ENCODE measurements at places on chromosomes 16 and 17.

DNA sequence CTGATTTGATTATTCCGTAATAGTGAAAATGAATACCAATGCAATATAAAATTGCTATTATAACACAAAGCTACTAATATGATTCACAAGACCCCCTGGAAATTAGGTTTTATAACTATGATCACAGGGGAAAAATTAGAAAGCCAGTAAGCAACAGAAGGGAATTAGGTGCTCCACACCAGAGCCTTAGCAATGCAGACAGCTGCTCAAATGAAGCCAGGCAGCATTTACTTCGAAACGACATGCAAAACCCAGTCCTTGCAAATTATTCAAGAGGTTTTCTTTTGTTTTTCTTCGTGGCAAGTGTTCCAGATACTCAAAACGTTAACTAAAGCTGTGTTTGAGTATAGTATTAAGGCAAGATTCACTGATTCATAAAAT, 47.9 kb downstream of the TOX3 start:
- no peak for DNase-seq

DNA sequence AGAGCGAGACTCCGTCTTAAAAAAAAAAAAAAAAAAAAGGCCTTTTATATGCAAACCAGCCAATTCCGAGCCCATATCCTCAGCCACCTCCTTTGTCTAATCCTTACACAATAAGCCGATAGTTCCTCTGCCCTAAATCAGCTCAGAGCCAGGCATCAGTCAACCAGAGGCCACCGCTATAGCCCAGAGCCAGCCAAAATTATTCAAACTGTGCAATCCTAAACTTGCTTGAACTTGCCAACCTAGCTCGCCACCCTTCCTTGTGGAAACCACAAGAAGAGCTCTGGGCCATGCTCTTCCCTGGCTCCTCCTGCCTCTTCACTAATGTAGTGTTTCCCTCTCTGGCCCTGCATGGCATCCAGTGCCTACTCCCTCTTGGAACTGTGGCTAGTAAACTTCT, 17.7 kb downstream of the ITGAL start:
- no peak for DNase-seq

DNA sequence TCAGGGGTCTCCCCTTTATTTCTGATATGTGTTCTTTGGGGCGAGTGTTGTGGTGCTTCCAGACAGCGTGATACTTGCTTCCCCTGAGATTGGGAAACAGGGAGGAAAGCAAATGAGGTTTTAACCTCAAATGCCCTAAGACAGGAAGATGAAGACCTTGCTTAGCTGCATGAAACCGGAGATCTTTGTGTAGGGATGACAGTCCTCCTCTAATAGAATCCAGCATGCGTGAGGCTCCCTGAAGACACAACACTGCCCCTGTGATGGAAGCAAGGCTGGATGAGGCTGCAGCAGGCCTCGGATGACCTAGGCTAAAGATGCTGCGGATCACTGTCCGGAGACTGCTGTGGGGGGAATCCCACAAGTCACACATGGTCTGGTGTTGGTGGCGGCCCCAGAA, 491.0 kb downstream of the CDH13 start:
- DNase-seq: no peak

GRCh38 chr16:79795556-79795955, 195.0 kb upstream of the MAF start:
- no peak for DNase-seq

DNA sequence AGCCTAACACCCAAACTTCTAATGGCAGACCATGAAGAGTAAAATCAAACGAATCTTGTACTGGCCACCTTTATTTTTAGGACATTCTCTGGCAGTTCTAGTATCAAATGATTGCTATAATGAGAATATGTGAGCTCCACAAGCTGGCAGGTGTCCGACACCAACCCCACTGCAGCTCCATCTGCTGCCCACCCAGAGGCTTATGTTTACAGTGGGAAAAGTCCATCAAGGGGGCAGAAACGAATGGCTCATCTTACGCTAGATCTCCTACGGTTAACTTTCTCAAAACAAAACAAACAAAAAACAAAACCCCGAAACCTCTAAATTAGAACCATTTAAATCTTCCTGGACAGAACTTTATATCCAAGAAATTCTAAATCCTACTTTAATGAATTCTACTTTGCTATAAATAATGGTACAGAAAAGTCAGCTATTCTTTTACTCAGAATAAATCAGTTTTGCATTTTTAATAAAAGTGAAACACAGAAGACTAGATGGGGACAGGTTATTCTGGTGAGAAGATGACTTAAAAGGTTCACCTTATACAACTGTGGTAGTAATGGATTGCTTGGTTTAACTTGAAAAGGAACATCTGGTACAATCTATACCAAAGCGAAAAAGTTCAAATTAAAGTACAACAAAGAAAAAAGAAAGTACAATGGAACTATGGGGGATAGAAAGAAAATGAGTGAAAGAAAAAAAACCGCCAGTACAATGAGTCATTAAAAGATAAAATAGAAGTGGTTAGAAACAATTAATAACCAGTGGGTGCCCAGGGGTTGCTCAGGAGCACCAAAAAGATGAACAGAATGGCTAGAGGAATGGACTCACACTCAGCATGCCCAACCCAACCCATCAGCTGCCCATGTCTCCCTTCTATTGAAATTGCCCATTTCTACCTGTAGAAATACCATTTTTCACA, 40.2 kb downstream of the GRB2 start:
- DNase-seq: no peak

GRCh38 chr17:72145962-72146361, 25.1 kb downstream of the SOX9 start:
- no peak for DNase-seq

DNA sequence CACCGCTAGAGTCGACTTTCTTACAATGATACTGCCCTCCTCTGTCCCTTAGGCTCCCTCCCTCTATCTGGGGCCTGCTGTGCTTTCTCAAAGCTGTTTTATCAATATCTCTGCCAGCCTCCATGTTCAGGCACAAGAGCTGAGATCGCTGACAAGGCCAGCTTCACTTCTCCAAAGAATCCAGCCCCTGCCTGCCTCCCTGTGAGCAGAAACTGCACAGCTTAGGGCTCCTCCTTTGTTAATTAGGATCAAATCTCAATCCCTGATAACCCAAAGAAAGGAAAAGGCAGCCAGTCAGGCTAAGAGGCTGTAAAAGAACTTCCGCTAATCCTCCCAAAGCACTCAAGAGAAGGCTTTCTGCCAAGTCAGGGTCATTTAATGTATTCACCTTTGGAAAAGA, 616.0 kb upstream of the CDH11 start:
- no peak for DNase-seq

DNA sequence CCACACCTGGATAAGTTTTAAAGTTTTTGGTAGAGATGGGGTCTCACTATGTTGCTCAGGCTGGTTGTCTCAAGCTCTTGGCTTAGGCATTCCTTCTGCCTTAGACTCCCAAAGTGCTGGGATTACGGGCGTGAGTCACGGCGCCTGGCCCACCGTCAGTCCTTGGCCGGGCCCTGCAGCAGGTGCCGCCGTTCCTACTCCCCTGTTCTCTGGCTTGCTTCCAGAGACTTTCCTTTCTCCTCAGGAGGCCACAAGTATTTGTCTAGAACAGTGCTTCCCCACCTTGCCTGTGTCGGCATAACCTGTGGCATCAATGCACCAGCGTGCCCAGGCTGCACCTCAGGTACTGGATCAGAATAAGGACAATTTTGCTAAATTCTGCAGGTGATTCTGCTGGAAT, 3.0 kb upstream of the MGAT5B start:
- no peak for DNase-seq

DNA sequence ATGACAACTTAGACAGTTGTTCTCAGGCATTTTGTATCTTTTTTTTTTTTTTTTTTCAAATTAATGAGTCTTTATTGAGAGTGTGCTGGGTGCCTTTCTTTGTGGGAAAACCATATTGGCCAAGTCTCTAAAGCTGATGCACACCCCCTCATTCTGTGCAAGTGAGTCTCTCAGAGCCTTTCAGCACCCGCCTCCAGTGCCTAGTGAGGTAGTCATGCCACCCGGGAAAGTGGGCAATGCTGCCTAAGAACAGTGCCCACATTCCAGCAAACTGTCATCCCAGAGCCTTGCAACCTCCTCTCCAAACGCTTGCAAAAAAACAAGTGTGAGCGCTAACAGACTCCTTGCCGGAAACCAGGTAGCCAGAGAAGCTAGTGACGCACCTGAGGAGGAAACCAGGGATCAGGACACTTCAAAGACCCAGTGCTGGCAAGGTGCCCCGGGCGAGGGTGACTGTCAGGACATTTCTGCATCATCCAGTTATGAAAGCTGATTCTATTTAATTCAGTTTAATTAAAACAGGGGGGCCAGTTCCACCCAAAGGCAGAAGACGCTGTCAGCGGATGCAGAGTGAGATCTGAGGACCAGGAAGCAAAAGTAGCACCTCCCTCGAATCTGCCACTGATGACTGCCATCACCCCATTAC, 34.9 kb downstream of the SMARCE1 start:
- DNase-seq: no peak

GRCh38 chr17:29629839-29630238, 7.1 kb upstream of the CORO6 start:
- no peak for DNase-seq

DNA sequence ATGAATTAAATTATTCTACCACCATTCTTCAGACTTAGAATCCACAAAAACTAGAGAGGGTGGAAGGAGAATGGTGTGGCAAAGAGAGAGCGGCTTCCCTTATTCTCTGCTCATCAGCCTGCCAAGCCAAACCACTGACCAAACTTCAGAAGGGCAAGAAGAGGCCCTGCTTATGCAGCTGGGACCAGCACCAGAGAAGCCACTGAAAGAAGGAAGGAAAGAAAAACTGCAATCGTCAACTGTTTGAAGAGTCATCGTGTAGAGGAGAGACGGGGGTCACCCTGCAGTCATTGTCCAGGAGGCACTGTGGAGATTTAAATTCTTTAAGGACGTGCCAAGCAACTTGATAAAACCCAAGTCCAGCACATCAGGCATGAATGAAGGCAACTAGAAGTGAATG, 15.6 kb downstream of the PMP22 start:
- DNase-seq: no peak

DNA sequence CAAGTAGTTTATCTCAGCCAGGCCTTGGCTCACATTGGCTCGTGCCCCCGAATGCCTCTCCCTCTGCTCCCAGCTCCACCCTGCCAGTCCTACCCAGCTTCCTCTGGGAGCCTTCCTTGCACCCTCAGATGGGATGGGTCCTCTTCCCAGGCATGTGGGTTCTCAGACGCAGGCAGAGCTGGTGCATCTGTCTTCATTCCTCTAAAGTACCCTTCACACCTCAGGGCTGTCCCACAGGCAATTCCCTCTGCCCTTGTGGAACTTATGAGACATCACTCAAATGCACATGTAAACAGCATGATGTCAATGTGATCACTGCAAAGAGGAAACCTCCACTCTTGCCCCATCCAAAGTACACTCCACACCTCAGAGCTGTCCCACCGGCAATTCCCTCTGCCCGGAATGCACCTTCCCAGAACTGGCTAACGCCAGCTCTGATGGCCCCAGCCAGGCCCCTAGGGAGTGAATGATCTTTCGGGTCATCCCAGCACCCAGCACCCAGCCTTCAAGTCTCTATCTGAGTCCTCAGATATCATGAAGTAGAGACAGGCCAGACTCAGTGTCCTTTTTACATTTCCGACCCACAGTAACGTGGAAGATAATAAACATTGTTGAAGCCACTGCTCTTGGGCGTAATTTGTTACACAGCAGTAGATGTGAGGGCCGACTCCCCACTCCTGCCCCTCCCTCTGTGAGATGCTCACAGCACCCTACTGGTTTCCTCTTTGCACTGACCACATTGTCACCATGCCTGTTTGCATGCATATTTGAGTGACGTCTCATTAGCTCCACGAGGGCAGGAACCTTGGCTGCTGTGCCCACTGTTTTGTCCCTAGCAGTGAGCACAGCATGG, 85.4 kb downstream of the N4BP1 start:
- DNase-seq: no peak
